Psoas muscle (tissue), 8 donors: ENCODE measurements at places on chromosomes 11 and 22. TPM values are rescaled to one million over a fixed set of nuclear protein-coding genes. Genes with fewer than 3 reads are reported as not detected.
A peak's percentile ranks its signal among the peaks of the same experiment; 100 is the strongest.

GRCh38 chr11:387193-387793 lies 6.7 kb upstream of the PKP3 start:
- DNase-seq = no peak

DNA sequence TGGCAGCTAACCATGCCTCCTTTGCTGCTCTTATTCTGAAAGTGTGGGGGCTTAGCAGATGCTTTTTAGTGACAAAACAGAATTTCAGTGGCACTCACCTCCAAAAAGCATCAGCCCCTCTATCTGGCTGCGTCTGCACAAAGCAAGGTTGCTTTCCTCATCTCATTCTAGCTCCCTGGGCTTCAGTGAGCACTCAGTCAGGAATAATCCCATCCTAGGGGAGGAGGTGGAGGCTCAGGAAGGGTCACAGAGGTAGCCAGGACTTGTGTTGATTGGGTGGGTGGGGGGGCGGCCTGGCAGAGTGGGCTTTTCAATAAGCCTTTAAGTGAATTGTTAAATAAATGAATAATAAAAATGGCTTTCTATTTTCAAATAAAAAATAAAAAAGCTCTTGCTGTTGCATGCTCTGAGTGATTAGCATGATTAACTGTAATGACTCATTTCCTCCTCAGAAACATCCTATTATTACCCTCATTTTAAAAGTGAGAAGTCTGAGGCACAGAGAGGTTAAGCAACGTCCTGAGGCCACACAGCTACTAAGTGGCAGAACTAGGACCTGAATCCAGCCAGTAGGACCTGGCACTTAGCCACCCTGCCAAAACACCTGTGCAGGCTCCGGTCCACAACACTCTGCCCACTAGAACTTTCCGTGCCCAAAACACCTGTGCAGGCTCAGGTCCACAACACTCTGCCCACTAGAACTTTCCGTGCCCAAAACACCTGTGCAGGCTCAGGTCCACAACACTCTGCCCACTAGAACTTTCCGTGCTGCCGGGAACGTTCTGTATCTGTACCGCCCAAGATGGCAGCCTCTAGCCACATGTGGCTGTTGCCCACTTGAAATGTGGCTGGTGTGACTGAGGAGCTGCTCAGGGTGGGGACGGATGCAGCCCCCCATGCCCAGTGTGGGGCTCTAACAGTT lies 5.5 kb downstream of the B3GAT1 start:
- DNase-seq = no peak

The SLC39A13 gene
- total RNA-seq = 16.1 TPM

GRCh38 chr11:130131961-130132850 lies 27.4 kb upstream of the ST14 start:
- no peak for DNase-seq

GRCh38 chr22:39092111-39092862 lies 4.8 kb upstream of the APOBEC3H start:
- DNase-seq = peak; percentile 23

DNA sequence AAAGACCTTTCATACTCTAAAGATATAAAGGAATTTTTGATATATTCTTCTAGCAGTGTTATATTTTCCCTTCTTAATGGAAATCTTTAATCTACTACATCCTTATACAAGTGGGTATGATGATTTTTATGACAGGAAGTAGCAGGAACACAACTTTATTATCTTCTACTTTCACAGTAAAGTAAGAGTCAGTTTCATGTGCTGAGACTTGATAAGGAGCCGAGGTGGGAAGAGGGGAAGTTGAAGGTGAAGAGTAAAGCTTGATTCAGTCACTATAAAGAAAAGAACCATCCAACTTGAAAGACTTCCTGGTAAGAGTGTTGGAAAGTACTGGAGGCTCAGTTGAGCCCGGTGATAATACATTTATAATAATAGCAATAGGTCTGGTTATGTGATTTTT lies 82.1 kb upstream of the PTH start:
- no peak for DNase-seq

The ALDH3B1 gene
- 3.3 TPM for total RNA-seq

The DMC1 gene
- 0.34 TPM for total RNA-seq

The SHISA8 gene
- not detected for total RNA-seq

The SCGB1D1 gene
- total RNA-seq = not detected

The TPBGL gene
- total RNA-seq = 0.11 TPM

DNA sequence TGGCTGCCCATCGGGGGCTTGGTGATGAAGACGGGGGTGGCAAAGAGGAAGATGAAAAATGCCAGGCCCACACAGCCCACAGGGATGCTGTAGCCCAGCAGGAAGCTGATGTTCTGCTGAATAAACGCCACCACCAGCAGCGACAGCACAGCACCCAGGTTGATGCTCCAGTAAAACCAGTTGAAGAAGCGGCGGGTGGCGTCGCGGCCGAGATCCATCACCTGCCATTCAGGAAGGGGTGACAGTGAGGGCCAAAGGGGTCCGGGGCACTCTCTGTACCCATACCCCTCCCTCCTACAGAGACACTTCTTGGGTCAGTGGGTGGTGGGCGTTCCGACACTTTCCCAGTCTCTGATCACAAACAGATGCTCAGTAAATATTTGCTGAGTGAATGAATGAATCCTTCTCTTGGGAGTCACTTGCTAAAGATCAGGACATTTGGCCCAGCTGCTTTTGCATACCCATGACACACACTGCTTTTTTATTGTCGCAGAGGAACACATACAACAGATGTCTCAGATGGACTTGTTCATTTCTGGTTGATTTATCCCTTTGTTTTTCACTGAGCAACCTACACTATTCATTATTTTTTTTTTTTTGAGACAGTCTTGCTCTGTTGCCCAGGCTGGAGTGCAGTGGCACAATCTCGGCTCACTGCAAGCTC lies 5.2 kb downstream of the SLC15A3 start:
- DNase-seq = no peak
